ENCODE measurements at places on chromosomes 7 and 10. TPM values are rescaled to one million over a fixed set of nuclear protein-coding genes. Genes with fewer than 3 reads are reported as not detected.
A peak's percentile ranks its signal among the peaks of the same experiment; 100 is the strongest.

- DNase-seq = no peak
Measured at GRCh38 chr7:34807548-34808340, 149.7 kb downstream of the NPSR1 start.

- DNase-seq = peak; percentile 86
Measured at GRCh38 chr7:134514663-134515062, 12.7 kb upstream of the AKR1B10 start.

DNA sequence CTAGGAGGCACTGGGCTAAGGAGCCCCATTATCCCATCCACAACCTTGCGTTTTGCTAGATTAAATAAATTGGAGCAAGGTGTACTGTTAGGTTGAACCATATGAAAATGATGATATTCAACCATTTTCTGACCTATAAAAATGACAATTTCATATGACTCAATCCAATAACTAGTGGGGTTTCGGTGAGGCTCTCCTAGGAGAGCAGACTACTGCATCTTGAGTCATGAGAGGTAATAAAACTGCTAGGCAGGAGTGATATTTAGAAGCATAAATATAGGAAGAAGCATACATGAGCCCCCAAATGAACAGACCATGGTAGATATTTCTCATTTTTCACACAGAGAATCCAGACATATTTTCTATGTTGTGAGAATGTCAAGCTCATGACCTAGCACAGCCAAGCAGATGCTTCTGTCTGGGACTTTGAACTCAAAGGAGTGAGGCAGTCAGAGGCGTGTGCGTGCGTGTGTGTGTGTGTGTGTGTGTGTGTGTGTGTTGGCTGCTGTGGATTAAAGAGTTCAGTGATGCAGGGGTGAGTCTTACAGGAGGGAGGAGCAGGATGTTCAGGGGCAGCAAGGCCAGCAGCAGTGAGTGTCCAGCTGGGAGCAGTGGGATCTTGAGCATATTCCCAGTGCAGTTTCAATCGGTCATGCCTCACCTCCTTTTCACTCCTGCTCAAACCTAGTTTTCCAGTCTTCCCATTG is 17.8 kb upstream of the WDR11 start:
- no peak for DNase-seq

DNA sequence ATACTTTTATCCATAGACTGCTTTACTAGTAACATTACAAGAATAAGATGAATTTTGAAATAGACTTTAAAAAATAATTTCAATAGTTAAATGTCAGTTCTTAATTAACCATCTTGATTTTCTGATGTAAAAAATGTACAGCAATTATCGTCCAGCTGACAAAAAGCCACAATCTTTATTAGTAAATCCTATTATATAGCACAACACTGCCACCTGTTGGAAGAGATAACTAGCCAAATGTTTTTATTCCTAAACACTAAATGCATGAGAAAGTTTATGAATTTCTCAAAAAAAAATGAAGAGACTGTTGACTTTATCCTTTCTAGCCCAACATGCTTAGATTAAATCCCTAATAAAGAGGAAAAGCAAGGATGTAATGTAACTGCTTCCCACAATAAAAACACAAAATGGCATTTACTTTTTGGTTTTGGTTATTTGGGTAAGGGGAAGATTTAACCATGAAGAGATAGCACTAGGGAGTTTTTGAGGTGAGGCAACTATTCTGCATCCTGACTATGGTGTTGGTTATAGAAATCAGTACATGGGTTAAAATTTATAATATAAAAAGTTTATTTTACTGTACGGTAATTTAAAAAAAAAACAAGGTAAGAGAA is 8.0 kb downstream of the COA1 start:
- DNase-seq = peak; percentile 82

GRCh38 chr10:4758256-4758655 is 67.8 kb upstream of the AKR1E2 start:
- DNase-seq = no peak

DNA sequence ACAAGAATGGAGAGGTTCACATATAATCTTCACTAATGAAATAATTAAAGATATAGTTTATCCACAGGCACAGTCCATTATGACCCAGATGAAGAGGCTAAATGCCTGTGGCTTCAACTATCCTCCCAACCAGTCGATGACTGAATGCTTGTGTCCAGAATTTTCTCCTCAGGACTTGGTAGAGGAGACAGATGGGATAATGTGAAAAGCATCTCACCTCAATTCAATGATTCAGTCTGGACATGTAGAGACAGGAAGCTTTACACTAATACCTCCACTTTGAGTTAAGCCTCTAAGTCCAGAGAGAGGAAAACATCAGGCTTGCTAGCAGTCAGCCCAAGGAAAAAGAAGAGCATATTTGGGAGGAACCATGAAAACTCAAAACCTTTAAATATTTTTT is 59.1 kb upstream of the COL1A2 start:
- DNase-seq = peak; percentile 14

Gene CDHR1
- 1.3 TPM for total RNA-seq
